ENCODE measurements at places on chromosomes 6 and 20. TPM values are rescaled to one million over a fixed set of nuclear protein-coding genes. Genes with fewer than 3 reads are reported as not detected.

The MED23 gene
- 16.8 TPM for total RNA-seq

The GMDS gene
- total RNA-seq: 14.7 TPM

The RBBP8NL gene
- not detected for total RNA-seq

The BEND6 gene
- 0.09 TPM for total RNA-seq

The COL19A1 gene
- 0.27 TPM for total RNA-seq

The OOEP gene
- total RNA-seq: not detected

The IFNGR1 gene
- 23.2 TPM for total RNA-seq

The MAS1 gene
- total RNA-seq: not detected

The PRELID3B gene
- 37.6 TPM for total RNA-seq

The TOX2 gene
- not detected for total RNA-seq

The CAP2 gene
- total RNA-seq: 106 TPM

The FNDC1 gene
- total RNA-seq: 0.25 TPM

The SLC26A8 gene
- not detected for total RNA-seq

The C4A gene
- 2.1 TPM for total RNA-seq

The PLCB4 gene
- total RNA-seq: 23.6 TPM

Measured in cardiac muscle cell (in vitro differentiated cells and primary cell).